ENCODE measurements at places on chromosomes 5 and 9.

DNA sequence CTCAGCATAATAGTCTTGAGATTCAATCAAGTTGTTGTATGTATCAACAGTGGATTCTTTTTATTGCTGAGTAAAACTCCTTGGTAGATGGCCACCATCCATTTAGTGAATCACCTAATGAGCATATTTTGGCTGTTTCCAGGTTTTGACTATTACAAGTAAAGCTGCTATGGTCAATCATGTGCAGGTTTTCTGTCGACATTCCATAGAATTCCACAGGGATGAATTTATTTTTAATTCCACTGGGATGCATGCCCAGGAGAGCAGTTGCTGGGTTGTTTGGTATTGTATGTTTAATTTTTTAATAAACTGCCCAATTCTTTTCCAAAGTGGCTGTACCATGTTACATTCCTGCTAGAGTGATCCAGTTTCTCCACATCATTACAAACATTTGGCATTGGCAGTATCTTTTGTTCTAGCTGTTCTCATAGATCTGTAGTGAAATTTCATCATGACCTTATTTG lies 10.5 kb upstream of the S1PR3 start:
- no peak for DNase-seq

- DNase-seq: no peak
These were observed 196.5 kb downstream of the TLE1 start for GRCh38 chr9:81492710-81493447.

DNA sequence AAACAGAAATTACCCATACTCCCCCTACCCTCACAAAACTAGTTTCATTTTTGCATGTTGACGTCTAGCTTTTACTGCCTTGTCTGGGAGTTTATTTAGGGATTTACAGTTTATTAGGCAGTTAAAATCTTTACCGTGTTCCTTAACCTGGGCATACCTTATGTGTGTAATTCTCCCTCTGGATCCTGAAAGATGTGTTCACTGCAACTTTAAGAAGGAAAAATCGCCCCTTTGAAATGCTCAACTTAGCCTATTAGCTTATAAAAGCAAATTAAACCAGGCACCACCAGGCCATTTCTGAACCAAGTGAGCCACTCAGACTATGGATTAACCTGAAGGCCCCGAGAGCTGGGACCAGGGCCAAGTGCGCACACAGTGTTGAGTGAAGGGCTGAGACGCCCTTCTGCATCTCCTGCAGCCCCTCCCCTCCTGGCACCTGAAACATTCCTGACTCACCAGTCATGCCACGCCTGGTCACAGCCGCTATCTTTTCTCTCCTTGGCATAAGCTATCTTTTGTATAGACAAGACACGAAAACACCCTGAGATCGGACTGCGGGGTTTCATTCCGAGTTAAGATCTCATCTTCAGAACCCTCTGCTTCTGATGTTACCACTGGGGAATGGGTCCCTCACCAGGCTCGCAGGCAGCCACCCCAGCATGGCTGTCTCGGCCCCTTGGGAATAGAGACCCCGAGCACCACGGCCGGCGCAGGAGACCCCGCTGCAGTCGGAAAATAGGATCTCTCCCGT lies 111.9 kb downstream of the ROR2 start:
- no peak for DNase-seq

DNA sequence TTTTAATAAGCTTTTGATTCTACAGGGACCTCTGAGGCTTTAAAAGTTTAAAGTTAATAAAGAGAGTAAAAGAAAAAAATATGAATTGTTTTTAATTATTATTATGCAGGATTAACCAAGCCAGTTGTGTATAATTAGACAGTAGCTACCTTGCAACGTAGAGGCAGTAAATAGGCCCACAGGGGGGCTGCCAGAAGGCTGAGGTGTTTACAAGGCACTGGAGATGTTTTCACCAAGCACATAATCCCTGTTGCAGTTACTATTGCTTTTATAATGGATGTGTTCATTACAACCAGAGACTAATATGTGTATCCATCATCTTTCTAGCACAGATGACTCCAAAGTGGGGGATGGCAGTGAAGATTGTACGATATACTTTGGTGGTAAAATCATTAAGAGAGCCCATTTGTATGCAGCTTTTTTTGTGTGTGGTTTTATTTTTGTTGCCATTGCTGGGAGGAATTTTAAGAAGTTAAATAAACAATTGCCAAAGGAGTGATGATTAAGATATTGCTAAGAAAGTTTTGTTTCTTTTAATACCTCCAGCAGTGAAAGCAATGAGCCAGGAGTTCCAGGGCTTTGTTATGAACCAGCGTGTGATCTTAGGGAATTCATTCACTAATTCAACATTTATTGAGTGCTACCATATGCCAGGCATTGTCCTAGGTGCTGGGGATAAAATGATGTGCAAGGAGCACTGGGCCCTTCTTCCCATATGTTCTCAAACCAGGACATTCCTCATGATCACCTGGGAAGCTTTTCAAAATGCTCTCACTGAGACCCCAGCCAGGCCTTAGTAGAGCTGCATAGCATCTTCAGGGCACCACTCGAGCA lies 138.7 kb upstream of the EFNA5 start:
- DNase-seq: no peak

- no peak for DNase-seq
These were observed 112.0 kb upstream of the ZNF366 start for GRCh38 chr5:72619251-72619650.

- DNase-seq: no peak
These were observed 291.9 kb downstream of the COX7C start for GRCh38 chr5:86909418-86910295.

DNA sequence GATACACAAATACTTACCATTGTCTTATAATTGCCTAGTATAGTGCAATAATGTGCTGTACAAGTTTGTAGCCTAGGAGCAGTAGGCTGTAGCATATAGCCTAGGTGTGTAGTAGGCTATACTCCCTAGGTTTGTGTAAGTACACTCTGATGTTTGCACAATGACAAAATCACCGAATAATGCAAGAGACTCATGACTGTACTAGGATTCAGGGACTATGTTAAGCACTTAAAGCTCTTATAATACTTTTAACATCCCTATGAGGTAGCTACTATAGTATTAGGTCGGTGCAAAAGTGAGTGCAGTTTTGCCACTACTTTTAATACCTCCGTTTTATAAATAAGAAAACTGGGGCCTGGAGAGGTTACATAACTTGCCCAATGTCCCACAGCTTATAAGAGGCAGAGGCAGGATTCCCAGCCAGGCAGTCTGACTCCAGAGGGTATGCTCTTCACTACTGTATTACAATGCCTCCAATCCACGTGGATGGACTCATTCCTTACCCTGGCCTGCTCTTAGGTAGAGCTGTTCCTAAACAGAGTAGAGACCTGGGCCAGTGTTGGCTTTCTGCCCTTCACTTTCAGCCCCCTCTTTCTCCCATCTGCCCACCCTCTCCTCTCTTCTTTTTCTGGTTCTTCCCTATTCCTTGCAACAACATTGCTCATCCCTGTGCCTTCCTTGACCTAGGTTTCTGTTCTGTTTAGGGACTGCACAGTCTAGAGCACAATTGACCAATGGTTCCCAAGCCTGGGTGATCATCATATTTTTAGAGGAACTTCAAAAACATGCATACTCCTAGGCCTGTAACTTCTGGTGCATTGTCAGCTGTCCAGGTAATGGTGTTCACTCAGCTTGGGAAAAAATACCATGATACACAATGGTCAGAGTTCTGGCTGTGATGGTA lies 114.0 kb downstream of the CARTPT start:
- DNase-seq: no peak

- DNase-seq: no peak
These were observed 101.8 kb downstream of the CAMSAP1 start for GRCh38 chr9:135805422-135806022.

GRCh38 chr5:66959653-66960052 lies 236.9 kb downstream of the CD180 start:
- no peak for DNase-seq

- DNase-seq: no peak
These were observed 319.9 kb upstream of the PTGER4 start for GRCh38 chr5:40359832-40360231.

- no peak for DNase-seq
These were observed 215.1 kb upstream of the KIF2A start for GRCh38 chr5:62090953-62091352.

- no peak for DNase-seq
These were observed 16.7 kb upstream of the UBQLN1 start for GRCh38 chr9:83724436-83724835.

DNA sequence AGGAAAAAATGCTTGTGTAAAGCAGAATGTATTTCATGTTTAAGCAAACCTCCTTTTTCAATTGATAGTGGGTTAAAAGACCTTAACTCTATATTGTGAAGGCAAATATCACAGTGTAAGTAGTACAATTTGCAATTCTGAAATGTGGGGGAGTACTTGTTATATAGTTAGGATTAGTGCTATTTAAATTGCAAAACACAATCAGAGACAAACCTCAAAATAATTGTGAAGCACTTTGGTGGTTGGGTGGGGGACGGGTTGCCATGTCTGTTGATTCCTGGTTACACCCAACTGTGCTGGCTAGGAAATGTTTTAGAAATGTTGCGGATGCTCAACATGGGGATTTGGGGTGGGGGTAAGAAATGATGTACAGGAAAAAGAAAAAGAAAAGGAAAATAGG lies 37.4 kb downstream of the EGFLAM start:
- no peak for DNase-seq

DNA sequence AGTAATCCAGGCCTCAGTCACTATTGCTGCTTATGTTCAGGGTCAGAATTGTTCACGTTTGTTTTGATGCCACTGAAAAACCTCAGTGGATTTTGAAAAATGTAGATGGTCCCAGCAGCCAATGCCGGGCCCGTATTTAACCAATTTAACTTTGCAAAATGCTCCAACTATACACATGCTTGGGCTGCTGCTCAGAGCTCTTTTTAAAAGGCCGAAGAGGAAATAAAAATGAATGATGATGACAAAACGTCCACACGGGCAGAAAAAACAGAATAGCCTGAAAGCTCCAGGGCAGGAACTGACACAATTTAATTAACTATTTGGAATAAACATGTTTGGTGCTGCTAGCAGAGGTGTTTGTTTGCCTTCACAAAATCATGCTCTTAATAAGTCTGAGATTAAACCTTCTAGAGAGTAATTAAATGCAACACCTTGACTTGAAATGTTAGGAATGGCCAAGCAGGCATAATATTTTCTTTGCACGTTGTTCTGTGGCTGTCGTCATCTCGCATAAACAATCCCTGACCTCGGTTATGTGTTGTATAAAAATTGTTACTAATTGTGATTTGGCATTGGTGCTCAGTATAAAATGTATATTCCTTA lies 152.7 kb downstream of the SLIT3 start:
- no peak for DNase-seq

DNA sequence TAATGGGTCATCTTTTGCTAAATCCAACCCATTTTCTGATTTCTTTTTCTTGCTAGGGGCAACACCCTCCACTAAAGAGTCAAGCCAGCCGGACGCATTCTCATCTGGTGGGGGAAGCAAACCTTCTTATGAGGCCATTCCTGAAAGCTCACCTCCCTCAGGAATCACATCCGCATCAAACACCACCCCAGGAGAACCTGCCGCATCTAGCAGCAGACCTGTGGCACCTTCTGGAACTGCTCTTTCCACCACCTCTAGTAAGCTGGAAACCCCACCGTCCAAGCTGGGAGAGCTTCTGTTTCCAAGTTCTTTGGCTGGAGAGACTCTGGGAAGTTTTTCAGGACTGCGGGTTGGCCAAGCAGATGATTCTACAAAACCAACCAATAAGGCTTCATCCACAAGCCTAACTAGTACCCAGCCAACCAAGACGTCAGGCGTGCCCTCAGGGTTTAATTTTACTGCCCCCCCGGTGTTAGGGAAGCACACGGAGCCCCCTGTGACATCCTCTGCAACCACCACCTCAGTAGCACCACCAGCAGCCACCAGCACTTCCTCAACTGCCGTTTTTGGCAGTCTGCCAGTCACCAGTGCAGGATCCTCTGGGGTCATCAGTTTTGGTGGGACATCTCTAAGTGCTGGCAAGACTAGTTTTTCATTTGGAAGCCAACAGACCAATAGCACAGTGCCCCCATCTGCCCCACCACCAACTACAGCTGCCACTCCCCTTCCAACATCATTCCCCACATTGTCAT lies 72.0 kb downstream of the NUP214 start:
- no peak for DNase-seq

GRCh38 chr5:61965069-61965468 lies 340.9 kb upstream of the KIF2A start:
- no peak for DNase-seq

DNA sequence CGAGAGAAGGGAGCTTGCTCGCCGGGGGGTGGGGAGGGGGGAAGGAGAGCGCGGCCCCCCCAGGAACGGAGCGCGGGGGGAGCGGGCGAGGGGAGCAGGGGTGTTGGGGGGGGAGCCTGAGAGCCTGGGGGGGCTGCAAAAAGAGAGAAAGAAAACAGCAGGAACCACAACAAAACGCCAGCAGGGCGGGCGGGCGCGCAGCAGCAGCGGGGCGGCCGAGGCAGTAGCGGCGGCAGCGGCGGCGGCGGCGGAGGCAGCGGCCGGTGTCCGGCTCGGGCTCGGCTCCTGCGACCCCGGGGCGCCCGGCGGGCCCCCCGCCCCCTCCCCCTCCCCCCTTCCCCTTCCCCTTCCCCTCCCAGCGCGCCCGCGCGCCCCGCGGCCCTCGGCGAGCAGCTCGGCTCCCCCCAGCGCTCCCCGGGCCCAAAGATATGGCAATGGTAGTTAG lies 1.6 kb downstream of the NR2F1 start:
- no peak for DNase-seq

DNA sequence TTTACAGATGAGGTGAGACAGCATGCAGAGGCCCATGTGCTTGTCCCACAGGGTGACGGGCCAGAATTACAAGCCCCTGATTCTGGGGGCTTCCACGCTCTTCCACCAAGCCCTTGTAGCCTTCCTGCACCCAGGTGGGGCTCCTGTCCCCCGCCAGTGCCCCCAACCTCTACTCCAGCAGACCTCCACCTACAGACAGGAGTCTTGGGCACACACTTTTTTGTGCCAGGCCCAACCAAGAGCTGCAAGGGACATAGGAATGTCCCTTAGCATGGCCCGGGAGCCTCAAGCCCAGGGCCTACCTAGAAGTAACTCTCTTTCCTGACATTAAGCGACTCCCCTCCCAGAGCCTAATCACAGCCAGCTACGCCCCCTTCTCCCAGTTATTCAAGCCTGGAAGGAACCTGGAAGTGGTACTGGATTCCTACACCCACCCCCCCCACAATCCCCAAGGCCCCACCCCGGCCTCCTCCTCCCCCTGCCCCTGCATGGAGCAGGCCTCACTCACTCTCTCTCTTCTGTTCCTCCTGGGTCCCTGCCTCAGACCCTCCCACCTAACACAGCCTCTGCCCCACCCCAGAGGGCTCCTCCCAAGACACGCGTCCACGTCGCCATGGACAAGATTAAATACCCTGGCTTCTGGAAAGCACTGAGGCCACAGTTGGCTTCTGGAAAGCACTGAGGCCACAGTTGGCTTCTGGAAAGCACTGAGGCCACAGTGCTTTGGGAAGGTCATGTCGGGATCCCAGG lies 30.5 kb downstream of the ADAMTS2 start:
- no peak for DNase-seq

DNA sequence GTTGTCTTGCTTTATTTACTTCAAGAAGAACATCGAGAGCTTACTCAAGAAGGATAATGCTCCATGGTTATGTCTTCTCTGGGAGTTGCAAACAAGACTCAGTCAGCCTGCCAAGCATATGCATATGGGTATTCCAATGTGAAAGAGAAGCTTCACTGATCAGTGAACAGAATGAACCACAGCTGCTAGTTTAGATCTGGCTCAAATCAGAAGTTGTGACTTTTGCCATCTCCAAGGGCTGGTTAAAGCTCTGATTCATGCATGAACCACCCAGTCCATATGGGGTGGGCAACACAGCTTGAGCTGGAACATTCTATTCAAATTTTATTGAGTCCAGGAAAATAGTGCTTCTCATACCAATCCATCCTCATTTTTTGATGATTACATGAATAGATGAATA lies 50.0 kb downstream of the ATPSCKMT start:
- no peak for DNase-seq
